ENCODE measurements at places on chromosomes 13 and 19.

DNA sequence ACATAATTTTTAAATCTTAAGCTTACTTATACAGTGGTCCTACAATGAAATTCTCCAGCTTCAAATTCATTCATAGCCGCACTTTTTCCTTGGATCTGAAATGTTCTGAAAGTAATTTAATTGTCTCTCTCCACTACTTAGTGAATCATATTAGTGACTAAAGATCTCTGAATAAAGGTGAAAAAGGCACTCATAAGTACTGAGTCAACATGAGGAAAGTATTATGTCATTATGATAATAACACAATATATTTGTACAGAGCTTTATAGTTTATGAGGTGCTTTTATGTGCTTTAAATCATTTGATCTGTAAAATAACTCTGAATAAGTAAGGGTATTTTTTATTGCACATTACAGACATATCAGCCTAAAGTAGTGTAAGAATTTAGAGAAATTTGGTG, 628.2 kb upstream of the SLITRK5 start:
- peak; percentile 43 for DNase-seq

DNA sequence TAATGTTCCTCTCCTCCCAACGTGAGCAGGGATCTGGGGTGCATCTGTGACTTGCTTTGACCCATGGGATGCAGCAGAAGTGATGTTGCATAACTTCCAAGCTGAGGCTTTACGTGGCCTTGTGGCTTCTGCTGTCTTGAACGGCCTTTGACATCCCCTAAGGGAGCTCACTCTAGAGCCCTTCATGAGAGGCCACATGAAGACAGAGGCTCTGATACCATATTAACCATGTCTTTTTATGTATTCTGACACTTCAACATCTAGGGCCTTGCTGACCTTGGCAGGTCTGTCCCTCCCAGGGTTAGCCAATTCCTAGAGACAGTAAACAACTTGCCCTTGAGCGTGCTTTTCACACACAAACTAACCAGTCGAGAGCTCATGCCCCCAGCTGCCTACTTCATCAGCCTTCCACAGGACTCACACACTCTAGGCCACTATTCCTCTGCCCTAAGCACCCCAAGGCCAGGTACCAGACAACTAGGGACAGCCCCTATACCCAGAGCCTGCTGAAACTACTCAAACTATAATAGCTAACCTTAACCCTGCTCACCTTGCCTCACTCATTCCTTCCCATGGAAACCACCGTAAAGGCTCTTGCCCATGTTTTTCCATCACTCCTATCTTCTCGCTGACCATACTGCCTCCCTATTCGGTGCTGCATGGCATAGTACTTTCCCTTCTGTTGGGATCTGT, 45.4 kb downstream of the CCDC70 start:
- no peak for DNase-seq

DNA sequence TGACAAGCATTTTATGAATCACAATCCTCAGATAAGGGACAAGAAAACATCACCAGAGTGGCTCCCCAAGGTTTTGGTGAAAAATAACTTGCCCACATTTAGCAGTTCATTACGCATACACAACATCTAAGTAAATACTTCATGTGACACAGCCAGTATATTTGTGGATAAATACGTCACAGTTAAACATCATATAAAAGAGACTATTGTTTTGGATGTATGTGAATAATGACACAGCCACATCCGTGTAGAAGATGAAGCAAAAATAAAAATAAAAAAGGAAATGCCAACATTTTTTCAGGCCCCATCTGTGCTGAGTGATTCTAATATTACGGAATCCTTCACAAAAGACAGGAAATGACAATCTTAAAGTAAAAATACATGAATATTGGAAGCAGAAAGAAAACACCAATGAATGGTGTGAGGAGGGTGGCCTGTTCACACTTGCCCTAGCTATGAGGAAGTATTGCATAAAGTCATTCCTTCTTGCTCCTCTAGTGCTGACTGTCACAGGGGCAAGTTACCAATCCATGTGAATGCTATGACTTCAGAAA, 457.1 kb downstream of the KLF12 start:
- DNase-seq, result peak; percentile 1

DNA sequence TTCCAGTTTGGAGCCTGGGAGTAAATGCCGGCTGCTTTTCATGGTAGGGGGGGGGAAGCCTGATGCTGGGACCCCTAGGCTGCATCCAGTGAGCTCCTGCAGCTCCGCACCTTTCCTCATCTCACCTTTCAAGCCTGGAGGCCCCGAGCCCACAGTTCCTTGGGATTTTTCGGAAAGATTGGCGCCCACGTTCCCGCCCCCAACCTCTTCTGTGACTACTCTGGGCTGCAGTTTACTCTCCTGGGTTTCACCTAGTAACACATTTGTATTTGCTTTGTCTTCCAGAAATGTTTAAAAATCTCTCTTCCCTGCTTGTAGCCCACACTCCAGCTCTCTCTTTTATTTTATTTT, 51.9 kb upstream of the SPATA13 start:
- DNase-seq, result no peak

DNA sequence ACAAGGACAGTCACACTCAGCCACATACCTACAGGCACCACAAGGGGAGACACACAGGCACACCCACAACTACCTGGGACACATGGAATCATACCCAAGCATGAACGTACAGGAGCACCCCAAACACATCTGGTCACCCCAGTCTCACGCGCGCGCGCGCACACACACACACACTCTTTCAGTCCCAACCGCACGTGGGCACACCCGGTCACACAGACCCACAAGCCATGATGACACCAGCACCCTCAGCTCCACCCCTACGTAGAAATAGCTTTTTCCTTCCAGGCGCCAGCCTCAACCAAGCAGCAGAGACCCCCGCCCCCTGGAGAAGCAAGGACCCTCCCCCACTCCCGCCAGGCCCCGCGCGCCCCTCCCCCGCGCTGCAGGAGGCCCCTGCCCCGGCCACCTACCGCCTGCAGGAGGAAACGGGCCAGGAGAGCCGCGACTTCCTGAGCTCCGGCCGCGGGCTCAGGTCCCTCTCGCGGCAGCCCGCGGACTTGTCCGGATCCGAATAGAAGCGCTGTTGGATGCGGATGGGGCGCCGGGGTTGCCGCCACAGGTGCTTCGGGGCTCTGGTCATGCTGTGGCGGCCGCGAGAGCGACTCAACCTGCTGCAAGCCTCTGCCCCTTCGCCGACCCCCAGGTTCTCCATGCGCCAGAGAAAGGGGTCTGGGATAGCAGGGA, 6.4 kb upstream of the PDE4C start:
- DNase-seq, result no peak

DNA sequence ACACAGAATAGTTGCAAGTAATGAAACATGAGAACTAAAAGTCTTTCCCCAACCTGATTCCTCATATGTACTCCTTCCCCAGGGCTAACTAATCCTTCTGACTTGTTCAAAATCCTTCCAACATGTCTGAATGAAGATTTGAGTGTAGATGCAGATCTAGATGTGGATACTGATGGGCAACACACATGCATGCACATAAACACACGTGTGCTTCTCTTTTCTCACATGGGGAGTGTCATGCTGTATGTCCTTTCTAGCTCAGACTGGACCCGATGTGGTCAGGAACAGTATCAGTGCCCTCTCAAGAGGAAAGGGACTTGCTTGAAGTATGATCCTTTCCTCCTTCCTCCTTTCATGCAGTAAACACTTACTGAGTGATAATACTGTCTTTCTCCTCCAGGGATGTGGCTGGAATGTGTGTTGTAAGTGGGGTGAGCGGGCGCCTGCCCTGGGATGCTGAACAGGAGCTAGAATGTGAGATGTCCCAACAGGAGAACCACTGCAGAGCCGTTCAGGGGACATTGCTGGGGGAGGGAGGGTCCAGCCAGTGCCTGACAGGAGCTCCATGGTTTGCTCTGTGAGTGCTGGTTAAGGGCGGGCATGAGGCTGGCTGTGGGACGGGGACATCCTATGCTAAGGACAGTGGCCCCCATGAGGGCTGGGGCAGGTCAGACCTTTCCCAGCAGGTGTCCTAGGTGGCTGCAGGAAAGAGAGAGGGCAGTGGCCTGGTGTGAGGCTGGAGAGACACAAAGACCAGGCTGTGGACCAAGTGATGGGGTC, 146.9 kb downstream of the TEX29 start:
- no peak for DNase-seq

GRCh38 chr13:29753618-29754472, 96.6 kb downstream of the UBL3 start:
- no peak for DNase-seq

DNA sequence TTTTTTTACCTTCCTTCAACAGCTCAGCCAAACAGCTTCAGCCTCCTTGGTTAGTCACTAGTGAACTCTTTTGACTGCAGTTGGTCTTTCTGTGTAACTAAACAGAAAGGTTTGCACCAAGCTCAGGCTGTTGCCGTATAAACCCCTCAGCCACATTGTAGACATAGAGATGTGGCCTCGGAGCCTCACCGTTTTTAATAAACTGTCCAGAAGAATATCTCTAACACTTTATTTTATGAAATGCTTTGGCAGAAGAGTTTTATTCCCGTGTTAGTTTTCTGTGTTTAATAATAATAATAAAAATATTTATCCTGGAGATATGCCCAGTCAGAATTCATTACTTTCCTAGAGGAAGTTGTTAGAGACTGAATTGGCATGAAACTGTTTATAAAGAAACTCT, 171.7 kb upstream of the MAB21L1 start:
- no peak for DNase-seq

DNA sequence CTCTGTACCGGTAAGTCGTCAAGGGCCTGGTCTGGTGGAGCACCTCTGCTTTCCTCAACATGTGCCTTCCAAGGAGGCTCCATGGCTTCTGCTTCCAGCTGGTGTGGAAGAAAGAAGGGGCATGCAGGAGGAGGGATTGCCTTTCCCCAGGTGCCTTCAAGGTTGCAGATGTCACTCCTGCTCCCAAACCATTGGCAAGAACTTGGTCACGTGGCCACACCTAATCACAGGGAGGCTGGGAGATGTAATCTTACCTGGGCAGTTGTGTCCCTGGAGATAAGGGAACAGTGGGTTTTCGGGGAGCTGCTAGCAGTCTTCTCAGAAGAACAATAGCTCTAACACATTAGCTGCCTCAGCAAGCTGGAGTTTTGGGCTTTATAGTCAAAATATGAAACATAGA, 9.7 kb upstream of the GPR18 start:
- no peak for DNase-seq

DNA sequence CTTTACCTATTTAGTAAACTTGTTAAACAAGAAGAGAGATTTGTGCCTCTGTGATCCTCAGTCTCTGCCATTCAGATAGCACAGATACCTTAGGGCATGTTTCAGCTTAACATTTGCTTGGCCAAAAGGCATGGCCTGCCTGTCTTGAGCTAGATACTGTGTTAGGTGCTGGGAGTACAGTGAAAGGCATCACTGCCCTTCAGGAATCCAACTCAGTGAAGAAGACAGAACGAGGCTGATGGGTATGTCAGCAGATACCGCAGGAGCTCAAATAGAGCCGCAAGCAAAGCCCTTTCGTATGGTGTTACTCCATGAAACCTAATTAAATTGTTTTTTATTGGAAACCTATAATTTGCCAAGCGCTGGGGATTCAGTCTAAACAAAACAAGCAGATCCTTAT, 12.9 kb downstream of the ZNF507 start:
- DNase-seq, result no peak

GRCh38 chr13:57858376-57858775, 226.8 kb downstream of the PCDH17 start:
- DNase-seq, result no peak

- DNase-seq, result peak; percentile 91
Observed at GRCh38 chr13:110233181-110233950, 73.6 kb downstream of the COL4A1 start.

DNA sequence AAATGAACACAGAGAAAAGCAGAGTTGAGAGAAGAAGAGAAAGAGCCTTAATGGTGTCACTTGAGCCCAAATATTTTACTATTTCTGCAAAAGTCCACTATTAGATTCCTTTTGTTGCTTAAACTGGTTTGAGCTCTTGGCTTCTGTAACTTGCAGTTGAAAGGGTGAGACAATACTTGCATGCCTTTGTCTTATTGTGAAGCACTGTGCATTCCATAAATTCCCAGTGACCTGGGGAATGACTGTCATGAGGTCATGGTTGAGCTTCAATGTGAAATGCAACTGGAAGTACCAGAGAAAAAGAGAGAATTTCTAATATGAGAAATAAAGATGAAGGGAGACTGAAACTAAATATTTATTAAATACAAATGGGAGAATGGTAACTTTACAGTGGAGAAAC, 310.9 kb downstream of the TDRD3 start:
- no peak for DNase-seq

- DNase-seq, result no peak
Observed at GRCh38 chr13:105290596-105290995, 1244.9 kb downstream of the EFNB2 start.

GRCh38 chr13:103187721-103188156, 121.5 kb upstream of the SLC10A2 start:
- no peak for DNase-seq

DNA sequence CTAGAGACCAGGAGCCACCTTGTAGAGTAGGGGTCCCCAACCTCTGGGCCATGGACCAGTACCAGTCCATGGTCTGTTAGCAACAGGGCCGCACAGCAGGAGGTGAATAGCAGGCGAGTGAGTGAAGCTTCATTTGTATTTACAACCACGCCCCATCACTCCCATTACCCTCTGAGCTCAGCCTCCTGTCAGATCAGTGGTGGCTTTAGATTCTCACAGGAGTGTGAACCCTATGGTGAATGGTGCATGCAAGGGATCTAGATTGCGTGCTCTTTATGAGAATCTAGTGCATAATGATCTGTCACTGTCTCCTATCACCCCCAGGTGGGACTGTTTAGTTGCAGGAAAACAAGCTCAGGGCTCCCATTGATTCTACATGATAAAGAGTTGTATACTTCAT, 303.6 kb downstream of the KCNRG start:
- DNase-seq, result no peak

DNA sequence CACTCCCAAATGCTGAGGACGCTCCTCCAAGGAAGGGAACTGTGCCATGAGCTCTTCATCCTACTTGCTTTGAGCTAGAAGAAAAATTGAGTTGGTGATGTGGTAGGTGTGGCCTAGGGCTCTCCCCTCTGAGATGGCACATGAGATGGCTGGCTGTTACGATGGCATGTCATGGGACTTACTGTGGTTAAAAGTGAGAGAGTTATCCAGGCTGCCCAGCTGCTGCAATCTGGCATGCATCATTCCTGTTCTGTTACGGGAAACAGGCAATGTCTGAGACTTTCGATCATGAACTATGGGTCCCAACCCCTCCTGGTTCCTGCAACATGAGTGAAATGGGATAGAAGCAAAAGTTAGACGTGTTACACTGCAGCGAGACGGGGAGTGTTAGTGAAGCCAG, 93.3 kb upstream of the SLC15A1 start:
- DNase-seq, result no peak

DNA sequence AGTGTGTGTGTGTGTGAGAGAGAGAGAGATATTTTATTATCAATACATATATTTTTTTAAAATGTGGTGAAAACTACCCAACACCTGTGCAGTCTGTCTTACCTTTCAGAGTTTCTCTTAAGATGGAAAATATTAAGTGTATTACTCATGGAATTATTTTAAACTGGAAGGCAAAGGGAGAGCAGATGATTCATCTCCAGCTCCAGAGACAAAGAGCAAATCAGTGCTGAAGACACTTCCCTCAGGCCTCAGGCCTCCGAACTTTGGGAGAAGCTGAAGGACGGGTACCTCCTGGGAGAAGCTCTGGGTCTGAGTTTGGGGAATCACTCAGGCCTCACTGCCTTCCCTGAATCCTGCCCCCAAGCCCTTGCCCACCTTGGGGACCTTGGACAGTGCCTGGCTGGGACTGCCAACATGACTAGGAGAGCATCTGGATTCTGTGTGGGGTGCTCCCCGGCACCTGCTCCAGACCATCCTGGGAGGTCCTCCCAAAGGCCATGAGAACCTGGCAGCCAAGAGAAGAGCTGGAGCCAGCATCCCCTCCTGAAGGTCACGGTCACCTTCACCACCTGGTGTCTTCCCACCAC, 170.4 kb upstream of the UBL3 start:
- peak; percentile 61 for DNase-seq

GRCh38 chr13:98746968-98747367, 5.5 kb downstream of the SLC15A1 start:
- peak; percentile 6 for DNase-seq

Measured in HCEC 1CT (cell line).